Fibroblast of skin of right biceps (primary cell): ENCODE measurements at places on chromosomes 1 and 21.
A peak's percentile ranks its signal among the peaks of the same experiment; 100 is the strongest.

- no peak for DNase-seq
Measured at GRCh38 chr1:42956739-42957138, 1.9 kb downstream of the SLC2A1 start.

- no peak for DNase-seq
Measured at GRCh38 chr1:6897138-6897537, 111.9 kb downstream of the CAMTA1 start.

DNA sequence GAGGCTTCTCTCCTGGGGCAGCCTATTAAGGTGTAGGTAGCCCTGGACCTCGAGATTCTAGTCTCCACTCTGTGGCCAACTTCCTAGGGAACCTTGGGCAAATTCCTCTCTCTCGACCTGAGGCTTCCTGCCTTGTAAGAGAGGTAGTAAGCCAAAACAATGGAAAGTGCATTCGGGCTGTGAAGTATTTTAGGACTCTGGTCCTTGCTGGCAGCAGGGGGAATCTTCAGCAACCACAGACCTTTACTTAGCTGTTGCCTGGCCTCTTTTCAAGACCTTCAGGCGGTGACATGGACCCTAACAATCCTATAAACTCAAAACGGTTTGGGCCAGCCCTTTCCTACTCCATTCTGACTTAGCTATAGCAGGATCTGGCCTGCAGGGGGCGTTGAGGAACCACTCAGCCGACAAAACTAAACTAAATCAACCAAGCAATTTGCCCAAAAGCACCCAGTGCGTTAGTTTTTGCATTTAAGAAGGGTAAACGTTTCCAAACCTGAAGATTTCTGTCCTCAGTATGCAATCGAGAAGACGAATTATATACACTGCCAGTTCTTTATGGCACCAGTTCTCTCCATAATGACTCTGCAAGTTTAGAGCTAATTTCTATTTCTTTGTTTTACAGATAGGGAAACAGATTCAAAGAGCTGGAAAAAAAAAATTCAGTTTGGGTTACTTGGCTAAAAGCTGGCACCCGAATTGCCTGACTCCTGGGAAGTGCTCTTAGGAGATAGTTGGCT is 10.9 kb upstream of the SESN2 start:
- peak; percentile 77 for DNase-seq

DNA sequence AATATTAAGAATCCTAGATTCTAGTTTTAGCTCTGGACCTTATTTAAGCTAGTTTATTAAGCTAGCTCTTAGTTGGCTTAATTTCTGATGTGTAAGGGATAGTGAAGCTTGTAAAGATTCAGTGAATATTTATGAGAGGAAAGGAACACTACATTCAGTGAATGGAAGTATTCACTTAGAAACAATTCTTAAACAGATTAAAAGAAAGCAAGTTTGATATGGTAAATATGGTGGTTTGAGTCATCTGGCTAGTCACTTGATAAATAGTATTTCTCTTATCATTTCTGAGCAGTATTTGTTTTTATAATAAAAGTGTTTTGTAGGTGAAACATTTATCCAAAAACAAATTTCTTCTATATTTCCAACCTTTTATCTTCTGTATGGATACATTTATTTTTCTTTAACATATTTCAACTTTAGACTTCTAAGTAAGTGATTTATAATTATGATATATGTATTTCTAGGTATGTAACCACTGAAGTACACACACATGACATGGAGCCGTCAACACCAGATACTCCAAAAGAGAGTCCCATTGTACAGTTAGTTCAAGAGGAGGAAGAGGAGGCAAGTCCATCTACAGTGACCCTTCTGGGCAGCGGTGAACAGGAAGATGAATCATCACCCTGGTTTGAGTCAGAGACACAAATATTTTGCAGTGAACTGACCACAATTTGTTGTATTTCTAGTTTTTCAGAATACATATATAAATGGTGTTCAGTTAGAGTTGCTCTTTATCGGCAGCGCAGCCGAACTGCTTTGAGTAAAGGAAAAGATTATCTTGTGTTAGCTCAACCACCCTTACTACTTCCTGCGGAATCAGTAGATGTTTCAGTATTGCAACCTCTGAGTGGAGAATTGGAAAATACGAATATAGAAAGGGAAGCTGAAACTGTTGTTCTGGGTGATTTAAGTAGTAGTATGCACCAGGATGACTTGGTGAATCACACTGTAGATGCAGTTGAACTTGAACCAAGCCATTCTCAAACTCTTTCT is 55.6 kb downstream of the SUCO start:
- DNase-seq = peak; percentile 79

GRCh38 chr1:19655718-19656080 is 9.0 kb upstream of the HTR6 start:
- DNase-seq = no peak

DNA sequence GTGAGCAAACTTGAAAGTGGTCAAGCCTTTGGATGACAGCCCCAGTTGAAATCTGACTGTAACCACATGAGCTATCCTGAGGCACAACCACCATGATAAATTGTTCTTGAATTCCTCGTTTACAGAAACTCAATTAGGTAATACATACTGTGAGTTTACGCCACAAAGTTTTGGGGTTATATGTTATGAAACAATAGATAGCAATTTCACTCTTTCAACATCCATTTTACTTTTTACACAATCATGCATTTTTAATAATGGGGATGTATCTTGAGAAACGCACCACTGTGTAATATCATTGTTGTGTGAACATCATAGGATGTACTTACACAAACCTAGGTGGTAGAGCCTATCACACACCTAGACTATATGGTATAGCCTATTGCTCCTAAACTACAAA is 35.4 kb downstream of the OR2C3 start:
- DNase-seq = no peak

DNA sequence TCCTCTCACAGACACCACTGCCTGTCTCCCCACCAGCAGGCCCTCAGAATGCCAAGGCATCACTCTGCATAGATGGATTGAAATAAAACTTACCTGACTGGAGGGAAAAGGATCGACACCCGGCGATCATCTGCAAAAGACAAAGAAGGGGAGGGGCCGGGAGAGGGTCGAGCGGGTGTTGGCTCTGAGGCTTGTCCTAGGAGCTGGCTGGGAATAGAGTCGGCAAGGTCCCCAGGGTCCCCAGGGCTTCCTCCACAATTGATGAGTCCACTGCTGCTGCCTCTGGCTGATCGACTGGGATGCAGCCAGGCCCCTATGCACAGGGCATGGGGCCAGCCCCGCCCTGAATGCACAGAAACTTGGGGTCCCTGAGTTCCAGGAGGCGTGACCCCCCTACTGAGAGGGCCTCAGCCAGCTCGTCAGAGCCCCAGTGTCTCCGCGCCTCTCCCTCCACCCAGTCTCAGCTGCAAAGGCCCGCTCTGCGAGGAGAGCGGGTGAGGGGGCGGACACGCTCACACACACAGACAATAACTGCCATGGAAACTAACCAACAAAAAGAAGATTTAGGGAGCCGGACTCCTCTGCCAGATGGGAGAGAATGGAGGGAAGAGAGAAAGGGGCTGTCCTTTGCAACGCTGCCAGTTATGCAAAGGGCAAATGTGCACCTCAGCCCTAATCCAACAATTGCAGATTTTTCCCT is at the start of gene KLHDC8A:
TSS of gene KLHDC8A (minus strand) at position 483 of the 700 bp plus-strand sequence. CDS start 13,318 bp downstream, outside the sequence.
- peak; percentile 18 for DNase-seq

DNA sequence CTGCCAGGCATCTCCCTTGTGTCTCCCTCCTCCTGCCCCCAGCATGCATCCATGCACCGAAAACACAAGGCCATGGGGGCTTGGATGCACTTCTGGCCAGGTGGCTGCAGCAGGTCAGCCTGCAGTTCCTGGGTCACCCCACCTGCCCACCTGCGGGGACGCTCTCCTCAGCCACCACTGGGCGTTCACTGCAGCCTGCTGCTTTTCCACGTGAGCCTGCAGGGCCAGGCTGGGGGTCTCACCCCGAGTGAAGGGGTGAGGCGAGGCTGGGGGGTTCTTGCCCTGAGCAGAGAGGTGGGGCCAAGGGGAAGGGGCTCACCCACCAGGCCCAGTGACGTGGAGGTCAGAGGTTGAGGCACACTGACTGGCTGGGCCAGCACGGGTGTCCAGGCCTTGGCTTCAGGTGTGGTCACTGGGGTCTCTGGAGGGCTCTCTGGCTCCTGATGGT is 64.6 kb downstream of the WNT9A start:
- DNase-seq = no peak

DNA sequence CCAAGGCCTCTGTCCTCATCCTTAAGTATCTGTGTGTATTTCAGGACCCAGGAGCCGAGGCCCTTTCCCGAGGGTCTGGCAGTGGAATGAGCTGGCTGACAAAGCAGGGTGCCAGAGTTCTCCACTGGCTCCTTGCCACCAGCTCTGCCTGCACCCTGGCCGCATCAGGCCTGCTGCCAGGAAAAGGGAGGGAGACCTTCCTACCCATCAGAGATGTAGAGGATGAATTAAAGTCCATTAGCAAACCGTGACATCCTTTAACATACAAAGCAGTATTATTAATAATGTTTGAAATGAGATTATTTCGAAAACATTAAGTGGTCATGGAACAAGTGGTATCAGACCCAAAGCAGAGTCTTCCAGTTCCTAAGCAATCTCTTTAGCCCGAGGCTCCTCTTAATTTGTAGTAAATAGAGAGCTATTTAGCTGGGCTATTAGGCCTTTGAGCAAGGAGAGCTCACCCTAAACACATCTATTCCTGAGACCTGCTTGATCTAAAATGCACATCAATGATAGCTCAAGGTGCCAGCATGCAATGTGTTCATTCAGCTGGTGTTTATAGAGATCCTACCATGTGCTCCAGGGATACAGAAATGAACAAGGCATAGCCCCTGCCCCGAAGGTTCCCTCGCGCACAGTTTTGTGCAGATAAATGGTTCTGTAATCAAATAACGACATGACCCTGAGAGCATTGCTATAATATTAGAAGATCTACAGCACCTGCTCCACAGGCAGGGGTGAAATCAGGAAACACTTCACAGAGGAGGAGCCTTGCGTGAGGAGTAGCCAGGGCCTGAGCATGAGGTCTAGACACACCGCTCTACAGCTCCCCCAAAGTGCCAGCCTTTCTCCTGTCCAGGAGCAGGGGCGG is 44.0 kb downstream of the FAM163A start:
- DNase-seq = no peak

DNA sequence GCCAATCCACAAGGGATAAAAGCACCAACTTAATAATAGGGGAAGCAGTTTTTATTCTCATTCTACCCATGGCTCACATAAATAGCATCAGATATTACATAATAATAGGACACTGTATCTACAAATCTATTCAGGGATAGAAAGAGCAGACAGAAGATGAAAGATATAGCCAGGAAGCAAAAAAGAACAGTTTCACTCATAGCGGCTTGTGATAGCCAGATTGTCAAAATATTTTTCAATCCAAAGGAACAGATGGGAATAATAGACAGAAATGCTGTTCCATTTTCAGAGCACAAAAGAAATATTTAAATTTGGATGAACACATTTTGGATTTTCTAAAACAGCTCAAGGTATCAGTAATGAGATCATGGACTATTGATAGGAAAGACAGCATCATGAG is 232.5 kb upstream of the GREM2 start:
- no peak for DNase-seq

- peak; percentile 26 for DNase-seq
Measured at GRCh38 chr21:21730512-21730911, 732.3 kb downstream of the NCAM2 start.

GRCh38 chr1:244735876-244736561 is 83.1 kb downstream of the DESI2 start:
- DNase-seq = no peak

GRCh38 chr1:179955287-179955680 is 674 bp downstream of the CEP350 start:
- no peak for DNase-seq

DNA sequence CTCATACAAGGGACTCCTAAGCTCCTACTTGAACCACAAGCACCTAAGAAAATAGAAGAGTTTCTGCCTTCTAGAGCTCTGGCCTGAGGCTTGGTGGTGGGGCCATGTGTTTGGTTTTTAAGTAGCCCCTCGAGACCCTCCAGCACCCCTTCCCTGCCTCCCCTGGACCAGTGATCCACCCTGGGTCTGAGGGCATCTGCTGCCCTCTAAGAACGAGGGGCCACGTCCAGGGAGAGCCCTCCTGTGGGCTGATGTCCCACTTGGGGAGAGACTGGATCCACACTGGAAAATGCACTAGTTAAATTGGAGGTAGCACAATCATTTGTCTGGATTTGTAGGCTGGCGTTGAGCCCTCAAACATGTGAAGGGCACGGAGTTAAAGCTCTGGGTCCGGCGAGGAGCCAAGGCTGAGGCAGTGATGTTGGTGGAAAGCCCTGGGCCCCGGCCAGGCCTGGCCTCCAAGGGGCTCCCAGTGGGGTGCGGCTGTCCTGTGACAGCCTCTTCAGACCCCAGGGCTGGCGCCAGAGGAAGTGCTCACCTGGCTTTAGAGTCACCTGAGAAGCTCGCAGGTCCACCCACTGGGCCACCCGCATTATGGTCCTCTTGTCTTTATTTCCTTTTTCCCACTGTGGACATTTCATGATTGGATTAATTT is 65.2 kb downstream of the SLC37A1 start:
- DNase-seq = no peak

DNA sequence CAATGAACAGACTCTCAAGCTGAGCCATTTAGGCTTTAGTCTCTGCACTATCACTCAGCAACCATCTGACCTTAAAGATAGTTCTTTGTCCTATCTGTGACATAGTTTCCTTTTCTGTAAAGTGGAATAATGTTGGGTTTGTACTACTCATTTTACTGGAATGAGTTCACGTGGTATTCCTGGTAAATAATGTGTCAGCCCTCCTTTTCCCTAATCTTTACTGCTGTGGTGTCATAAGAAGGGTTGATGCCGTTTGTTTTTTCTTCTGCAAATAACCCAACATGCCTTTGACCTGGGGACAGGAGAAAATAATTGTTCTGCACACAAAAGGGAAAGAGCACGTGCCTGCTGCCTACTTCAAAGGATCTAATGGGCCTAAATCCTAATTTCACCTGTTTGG is 297.8 kb downstream of the BRINP3 start:
- peak; percentile 56 for DNase-seq

DNA sequence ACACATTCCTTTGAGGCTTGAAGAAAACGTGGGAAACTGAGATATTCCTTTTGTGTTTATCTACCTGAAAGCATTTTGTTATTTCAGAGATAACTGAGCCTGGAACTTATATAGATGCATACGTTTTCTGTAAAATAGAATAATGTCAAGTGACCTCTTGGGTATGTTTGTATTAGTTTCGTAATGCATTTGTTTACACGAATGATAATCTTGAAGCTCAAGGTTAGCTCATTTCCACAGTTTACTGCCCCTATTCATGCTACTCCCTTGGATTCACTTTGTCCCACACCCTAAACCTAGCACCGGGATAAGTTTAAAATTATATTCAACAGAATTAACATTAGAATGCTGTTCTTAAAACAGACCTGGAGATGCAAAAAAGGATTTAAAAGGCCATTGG is 54.4 kb downstream of the MRPL39 start:
- DNase-seq = no peak

GRCh38 chr1:221012120-221012519 is 132.9 kb downstream of the HLX start:
- no peak for DNase-seq

GRCh38 chr1:173224280-173224892 is 17.3 kb upstream of the TNFSF4 start:
- no peak for DNase-seq
